ENCODE measurements at places on chromosomes 6 and 20.

GRCh38 chr6:140237251-140237650 lies 862.8 kb upstream of the CITED2 start:
- DNase-seq = no peak

- DNase-seq = peak; percentile 71
These were observed 25.6 kb upstream of the FUCA2 start for GRCh38 chr6:143536866-143537691.

- no peak for DNase-seq
These were observed 101.9 kb downstream of the FIG4 start for GRCh38 chr6:109793021-109793420.

GRCh38 chr20:25726357-25726756 lies 29.7 kb upstream of the ZNF337 start:
- DNase-seq = no peak

- DNase-seq = no peak
These were observed 199.6 kb upstream of the RREB1 start for GRCh38 chr6:6908121-6908520.

DNA sequence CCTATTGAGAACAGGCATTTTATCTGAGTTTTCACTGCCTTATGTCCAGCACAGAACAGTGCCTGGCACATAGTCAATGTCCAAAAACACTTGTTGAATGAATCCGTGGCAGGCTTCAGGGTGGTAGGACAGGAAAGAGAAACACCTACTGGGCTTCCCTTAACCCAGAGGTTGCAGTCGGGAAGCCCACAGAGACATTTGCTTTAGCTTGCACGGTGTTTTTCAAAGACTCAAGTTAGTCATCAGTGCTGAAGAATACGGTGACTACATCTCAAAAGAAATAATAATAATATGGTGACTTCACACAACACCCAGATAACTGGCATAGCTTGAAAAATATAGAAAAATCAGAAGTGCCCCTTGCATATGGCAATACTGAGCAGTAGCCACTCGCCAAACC lies 160.4 kb downstream of the CD83 start:
- no peak for DNase-seq

GRCh38 chr6:87419266-87419665 lies 11.5 kb downstream of the CFAP206 start:
- no peak for DNase-seq

GRCh38 chr6:56902641-56903464 lies 52.1 kb upstream of the BEND6 start:
- DNase-seq = peak; percentile 40

- no peak for DNase-seq
These were observed 248.5 kb downstream of the BTBD3 start for GRCh38 chr20:12166053-12166717.

- DNase-seq = no peak
These were observed 51.9 kb downstream of the TRMT11 start for GRCh38 chr6:126038234-126038633.

DNA sequence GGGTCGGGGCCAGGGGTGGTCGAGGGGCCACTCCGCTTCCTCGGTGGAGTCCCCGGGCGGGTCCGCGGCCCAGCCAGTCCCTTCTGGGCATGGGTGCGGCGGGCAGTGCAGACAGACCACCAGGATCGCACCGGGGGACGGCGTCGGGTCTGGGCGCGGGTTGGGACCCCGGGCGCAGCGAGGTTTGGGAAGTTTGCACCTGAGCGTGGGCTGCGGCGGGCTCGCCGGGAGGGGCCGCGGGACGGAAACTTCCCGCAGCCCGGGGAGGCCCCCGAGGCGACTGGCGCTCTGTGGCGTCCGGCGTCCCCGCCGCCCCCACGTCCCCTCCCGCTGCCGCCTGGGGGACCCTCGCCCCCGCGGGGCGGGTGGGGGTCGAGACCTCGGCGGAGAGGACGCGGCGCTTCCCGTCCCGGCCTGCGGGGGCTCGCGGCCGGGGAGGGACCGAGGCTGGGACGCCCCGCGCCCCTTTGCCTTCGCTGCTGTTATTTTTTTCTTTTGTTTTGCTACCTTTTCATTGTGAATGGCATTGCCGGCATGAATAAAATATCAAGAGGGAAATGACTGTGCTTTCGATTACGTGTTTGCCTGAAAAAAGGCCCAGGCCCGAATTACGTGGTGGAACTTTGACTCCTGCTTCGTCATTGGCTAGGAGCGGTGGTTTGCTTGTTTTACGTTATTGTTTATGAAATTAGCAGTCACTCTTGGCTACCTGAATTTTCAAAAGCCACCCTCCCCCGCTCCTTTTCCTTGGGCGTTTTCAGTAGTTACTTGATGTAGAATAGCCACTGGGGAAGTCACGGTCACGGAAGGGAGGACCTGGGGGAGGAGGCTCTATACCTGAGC lies 703 bp downstream of the SNX9 start:
- DNase-seq = peak; percentile 78

DNA sequence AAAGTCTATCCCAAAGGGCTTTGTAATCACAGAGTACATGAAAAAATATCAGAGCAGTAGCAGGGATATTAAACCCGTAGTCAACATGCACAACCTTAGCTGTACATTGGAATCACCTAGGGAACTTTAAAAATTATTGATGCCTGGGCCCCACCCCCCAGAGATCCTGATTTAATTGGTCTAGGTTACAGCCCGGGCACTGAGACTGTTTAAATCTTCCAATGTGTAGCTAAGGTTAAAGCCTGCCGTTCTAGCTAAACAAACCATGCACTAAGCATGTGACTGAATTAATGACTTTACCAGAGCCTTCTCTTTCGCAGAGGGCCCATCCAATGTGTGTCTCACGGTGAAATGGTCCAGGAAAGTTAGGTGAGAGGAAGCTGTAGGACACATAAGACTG lies 14.1 kb upstream of the JAG1 start:
- DNase-seq = no peak

GRCh38 chr6:31705931-31706330 lies 735 bp upstream of the LY6G6F start:
- DNase-seq = no peak

DNA sequence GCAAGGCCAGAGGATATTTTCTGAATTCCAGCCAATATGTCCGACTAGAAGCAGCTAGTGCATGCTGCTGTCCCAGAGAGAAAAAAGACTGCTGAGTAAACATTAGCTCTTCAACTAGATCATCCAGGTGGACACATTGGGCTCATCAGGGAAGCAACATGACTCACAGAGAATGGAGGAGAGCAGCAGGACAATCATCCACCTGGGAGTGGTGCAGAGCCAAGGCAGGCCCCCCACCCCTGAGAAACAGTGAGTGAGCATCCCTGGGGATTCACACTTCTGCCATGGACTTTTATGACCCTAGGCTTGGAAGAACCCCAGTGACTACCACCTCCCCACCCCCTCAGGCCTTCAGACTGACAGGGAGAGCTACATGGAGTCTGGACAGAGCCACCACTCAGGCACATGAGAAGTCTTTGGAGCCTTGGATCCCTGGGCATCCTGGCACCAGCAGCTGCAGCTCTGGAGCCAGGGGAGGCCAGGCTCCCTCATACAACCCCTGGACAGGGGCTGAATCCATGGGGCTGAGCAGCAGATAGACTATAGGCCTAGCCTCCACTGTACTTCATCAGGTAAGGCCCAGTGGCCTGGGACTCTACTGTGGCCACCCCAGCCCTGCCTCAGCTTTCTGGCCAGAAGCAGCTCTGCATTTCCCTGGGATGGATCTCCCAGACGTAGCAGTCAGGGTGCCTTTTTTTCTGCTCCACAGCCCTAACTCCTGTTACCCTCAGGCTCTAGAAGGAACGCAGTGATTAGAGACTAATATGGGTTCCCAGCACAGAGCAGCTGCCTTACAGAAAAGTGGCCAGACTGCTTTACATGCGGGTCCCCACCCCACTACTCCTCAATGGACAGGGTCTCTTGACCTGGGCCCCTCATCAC lies 82.9 kb upstream of the RNF217 start:
- no peak for DNase-seq

- no peak for DNase-seq
These were observed 298.3 kb upstream of the SASH1 start for GRCh38 chr6:148044261-148044751.

DNA sequence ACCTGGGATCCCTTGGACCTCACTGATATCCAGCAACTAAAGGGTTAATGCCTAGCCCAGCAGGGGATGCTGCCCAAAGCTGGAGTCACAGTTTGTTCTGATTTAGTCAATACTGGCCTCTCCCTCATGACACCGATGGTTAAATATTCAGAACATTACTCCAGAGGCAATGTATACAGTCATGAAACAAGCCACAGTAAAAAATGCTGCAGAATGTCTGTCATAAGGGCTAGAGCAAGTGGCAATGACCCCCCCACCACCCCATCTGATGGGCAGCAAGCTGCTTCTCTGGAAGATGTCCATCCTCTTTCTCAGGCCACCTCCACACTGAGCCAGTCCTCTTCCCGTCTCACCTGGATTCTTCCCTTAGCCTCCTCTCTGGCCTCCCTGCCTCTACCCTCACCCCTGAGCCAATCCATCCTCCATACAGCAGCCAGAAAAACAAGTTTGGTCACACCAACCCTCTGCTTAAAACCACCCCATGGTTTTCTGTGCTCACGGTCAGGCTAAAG lies 99.0 kb upstream of the KCNG1 start:
- no peak for DNase-seq

DNA sequence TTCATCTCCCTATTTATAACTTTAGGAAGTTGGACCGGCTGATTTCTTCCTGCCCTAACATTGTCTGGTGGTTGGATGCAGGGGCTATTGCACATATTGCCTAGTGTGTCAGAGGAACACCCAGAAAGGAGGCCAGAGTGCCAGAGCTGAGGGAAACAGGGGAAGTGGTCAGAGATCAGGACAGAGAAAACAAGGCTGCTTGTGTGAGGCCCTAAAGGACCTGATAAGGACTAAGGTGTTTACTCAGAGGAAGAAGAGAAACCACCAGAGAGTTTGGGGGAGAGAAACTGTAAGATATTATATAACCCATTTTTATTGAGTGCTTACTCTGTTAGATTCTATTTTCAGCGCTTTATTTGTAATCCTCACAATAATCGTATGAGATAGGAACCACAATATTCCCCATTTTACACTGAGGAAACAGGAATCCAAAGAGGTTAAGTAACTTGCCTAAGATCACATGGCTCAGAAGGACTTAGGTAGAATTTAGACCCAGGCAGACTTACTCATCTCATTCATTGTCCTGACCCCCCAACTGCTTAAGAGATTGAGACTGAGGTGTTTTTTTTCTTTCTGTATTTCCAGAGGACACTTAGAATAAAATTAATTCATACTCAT lies 54.0 kb upstream of the REV3L start:
- peak; percentile 40 for DNase-seq

- no peak for DNase-seq
These were observed 2.1 kb upstream of the OSBPL2 start for GRCh38 chr20:62236200-62236599.

DNA sequence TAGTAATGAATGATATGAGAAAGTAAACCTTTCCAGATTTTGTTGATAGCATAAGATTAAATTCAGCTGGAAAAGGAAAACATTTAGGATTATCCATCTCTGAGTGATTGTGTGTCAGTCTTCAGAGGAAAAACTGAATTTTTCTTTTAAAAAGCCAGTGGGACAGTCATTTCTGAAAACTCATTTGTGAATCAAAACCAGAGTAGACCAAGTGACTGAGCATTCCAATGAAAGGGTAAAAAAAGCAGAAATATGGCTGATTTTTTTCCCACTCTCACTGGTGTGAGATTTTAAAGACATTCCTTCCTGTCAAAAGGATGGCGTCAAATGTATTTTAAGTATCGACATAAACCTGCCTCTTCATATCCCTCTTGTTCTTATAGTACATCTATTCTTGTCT lies 214.0 kb downstream of the GMPR start:
- DNase-seq = no peak

GRCh38 chr6:80932359-80932758 lies 820.1 kb downstream of the TENT5A start:
- no peak for DNase-seq

- no peak for DNase-seq
These were observed 104.9 kb downstream of the RPS12 start for GRCh38 chr6:132919045-132919860.

Data from GM13976 (cell line).